ENCODE measurements at places on chromosomes 3 and 15.

DNA sequence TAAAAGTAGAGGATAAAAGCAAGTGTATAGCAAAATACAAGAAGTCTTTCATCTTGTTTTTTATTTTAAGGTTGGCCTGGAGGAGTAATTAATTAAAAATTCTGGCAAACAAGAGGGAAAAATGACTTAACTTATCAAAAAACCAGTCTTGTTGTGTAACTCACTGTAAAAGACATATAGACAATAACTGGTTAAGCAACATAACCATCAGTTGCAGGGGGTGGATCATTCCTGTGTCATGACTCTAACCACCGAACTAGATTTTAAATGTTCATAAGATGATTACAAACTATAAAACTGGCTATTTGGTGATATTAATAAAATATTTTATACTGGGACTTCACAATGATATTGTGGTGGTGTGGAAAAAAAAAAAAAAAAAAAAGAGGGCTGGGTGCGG lies 130.6 kb downstream of the STAG1 start:
- DNase-seq: no peak

- no peak for DNase-seq
Observed at GRCh38 chr3:30538791-30539190, 67.6 kb upstream of the TGFBR2 start.

GRCh38 chr15:83657549-83657948 lies 3.6 kb downstream of the ADAMTSL3 start:
- no peak for DNase-seq

DNA sequence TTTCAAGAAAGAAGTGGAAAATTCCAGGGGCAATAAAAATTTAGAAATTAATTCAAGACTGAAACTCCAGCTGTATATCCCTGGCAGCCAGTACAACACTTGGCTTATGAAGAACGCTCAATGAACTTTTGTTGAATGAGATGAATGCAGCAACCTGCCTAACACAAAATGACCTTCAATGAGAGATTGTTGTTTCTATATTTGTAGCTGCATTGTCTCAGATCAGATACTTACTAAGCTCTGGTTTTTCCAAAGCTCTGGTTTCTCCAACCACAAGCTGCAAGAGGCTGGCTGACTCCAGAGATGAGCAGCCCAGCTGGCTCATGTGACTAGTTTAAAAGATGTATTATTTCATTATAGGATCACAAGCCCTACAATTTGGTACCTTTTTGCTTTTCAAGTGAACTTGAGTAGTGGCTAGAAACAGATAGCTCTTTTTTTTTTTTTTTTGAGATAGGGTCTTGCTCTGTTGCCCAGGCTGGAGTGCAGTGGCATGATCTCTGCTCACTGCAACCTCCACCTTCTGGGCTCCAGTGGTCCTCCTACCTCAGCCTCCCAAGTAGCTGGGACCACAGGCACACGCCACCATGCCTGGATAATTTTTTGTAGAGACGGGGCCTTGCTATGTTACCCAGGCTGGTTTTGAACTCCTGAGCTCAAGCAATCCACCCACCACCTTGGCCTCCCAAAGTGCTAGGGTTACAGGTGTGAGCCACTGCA lies 57.4 kb downstream of the UMPS start:
- DNase-seq: no peak

DNA sequence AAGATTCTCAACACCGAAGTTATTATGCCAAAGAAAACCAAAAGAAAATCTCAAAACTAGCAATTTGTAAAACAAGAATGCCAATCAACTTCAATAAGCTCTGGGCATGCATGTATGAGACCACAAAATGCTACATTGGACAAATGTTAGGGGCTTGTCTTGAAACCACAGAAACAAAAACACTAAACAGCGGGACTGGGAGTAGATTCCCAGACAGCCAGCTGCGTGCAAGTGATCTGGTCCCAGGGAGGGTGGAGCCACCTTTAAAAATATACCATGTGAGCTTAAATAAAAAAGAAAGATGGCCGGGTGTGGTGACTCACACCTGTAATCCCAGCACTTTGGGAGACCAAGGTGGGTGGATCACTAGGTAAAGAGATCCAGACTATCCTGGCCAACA lies 163.6 kb upstream of the PRICKLE2 start:
- no peak for DNase-seq

Data from NT2/D1 (cell line).